ENCODE measurements at places on chromosomes 4 and X.
A peak's percentile ranks its signal among the peaks of the same experiment; 100 is the strongest.

- no peak for DNase-seq
These were observed 74.4 kb upstream of the NAP1L2 start for GRCh38 chrX:73289039-73289438.

GRCh38 chr4:124177647-124178425, 534.7 kb downstream of the ANKRD50 start:
- no peak for DNase-seq

- no peak for DNase-seq
These were observed 110.8 kb downstream of the PWWP3B start for GRCh38 chrX:106278951-106279350.

DNA sequence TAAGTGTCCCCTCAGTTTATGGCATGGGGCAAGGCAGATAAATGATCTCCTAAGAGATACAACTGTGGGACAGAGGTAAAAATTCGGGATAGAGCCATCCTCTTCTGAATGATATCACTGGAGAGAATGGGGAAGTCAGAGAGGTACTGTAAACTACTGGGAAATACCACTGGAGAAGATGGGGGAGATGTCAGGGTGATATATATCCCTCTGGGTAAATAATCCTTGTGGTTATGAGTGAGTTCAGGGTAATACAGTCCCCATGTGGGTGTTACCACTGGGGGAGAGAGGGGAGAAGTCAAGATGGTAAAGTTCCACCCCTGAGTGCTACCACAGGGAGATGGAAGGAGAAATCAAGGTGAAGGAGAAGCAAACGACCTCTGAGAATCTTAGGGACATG, 63.9 kb upstream of the ZNF81 start:
- no peak for DNase-seq

- DNase-seq: peak; percentile 32
These were observed 37.2 kb downstream of the TBC1D9 start for GRCh38 chr4:140719022-140719421.

DNA sequence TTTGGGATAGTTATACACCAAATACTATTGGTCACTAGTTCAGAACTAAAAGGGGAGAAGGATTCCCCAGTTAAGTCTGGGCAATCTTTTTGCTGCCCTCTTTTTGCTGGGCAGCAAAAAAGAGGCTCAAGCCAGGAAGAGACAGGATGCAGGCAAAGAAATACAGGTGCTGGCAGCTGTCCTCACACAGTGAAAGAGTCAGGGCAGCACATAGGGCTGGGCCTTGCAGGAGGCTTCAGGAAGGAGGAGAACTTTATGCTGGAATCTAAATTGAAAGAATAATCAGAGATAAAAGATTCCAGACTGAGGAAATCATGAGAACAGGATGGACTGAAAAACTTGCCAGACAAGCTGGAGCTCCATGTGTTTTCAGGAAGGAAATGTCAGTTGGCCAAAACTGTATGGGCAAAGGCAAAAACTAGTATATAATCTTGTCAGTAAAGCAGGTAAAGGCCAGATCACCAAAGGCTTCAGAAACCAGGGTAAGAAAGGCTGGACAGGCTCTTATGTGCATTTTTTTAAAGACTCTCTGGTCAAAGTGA, 46.8 kb downstream of the PDGFC start:
- DNase-seq: no peak

DNA sequence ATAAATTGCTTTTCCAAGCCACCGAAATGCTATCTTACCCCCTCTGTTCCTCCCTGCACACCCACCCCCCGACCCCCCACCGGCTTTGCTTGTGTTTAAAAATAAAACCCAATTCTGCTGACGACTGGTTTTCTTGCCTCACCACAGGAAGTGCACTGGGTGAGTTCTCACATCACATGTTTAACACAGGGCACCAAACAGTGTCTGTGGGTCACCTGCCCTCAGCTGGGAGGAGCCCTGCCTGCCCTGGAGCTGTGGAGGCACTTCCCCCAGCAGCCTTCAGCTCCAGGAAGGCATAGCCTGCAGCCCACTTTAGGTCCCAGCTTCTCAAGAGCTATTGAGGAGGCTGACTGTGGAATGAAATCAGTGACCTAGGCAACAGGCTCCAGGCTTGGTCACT, 8.8 kb downstream of the TMEM255A start:
- DNase-seq: peak; percentile 67

- no peak for DNase-seq
These were observed 159.3 kb downstream of the FAM47B start for GRCh38 chrX:35101901-35102300.

- DNase-seq: peak; percentile 44
These were observed 220.3 kb upstream of the CXCL13 start for GRCh38 chr4:77385124-77385969.
